CD4-positive, alpha-beta T cell treated with Interleukin-17A for 1 hour (primary cell): ENCODE measurements at places on chromosomes 1 and 21.

GRCh38 chr1:97270508-97271307, 549.1 kb downstream of the PTBP2 start:
- no peak for DNase-seq

DNA sequence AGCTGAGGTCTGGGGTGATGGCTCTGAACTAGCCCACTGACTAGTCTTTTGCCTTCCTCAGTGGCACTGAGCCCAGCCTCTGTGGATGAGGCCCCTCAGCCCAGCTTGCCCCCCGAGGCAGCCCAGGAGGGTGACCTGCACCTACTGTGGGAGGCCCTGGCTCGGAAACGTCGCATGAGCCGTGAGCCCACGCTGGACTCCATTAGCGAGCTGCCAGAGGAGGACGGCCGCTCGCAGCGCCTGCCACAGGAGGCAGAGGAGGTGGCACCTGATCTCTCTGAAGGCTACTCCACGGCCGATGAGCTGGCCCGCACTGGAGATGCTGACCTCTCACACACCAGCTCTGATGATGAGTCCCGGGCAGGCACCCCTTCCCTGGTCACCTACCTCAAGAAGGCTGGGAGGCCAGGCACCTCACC, 87.8 kb downstream of the TRIM11 start:
- no peak for DNase-seq

- no peak for DNase-seq
Observed at GRCh38 chr1:197225611-197226010, 42.4 kb upstream of the CRB1 start.

- DNase-seq: no peak
Observed at GRCh38 chr1:40803447-40803846, 19.9 kb downstream of the KCNQ4 start.

DNA sequence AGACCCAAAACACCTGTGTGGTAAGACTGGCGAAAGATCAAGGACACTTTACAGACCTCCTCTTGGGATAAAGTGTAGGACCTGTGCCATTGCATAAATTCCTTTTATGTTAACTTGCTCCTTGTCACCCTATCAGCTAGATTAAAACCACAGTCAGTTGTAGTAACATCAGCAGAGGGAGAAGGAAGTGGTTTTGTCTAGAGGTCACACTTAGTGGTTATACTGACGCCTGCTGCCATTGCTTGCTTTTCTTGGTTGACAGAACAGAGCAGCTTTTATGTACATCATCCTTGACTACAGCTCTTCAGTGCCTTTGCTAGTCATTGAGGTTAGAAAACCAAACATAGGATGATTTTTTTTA, 101.4 kb downstream of the PBX1 start:
- DNase-seq: peak; percentile 29

DNA sequence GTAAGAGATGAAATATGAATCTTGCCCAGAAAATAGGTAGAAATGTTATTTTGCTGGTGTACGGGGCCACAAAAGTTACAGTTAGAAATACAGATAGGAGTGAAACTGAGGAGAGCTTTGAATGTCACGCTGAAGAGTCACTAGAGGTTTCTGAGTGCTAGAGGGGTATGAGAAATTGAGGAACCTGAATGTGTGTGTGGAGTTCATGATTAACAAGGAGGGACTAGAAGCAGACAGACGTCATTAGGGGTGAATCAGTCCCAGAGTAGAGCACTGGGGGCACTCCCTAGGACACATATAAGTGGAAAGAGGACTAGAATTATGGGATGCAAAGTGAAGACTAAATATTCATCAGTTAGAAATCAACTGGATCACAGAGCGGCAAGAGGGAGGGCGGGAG, 188.9 kb upstream of the MAP1LC3C start:
- no peak for DNase-seq

DNA sequence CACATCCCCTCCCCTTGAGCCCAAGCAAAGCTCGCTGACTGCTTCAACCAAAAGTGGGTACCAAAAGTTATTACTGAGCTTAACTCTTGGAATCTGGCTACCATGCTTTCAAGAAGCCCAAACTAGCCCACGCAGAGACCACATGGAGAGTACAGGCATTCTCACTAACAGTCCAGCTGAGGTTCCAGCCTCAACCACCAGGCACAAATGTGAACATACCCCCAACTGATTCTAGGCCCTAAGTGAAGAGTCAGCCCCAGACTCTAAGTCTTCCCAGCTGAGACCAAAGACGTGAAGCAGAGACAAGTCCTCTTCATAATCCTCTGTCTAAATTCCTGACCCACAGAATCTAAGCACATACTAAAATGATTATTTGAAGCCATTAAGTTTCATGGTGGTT, 36.8 kb downstream of the EVI5 start:
- no peak for DNase-seq

DNA sequence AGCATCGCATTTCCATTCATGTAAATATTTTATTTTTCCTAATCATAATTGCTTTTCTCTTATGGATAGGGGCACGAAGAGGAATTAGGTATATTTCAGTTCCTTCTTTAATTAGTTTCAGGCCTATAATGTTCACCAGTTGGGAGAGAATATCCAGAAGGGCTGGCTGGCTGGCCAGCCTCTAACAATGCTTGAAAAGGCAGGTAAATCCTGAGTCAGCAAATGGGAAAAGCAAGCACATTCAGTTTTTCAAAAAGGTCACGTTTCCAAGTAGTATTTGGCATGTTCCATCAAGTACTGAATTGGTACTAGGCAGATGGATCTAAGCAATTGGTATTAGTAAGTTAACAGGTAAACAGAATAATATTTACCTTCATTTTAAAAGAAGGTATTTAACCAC, 8.0 kb downstream of the RAB29 start:
- no peak for DNase-seq

GRCh38 chr1:211891708-211892107, 61.1 kb upstream of the LPGAT1 start:
- no peak for DNase-seq

DNA sequence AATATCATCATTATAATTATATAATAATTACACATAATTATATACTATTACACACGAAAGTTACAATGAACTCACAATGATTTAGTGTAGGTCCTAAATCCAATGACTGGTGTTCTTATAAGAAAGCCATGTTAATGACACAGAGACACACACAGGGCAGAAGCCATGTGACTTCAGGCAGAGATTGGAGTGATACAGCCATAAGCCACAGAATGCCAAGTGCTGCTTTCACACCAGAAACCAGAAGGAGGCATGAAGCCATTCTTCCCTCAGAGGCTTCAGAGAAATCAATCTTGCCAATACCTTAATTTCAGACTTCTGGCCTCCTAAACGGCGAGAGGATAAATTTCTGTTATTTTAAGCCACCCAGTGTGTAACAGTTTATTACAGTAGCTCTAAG, 147.4 kb upstream of the KRTAP19-8 start:
- peak; percentile 51 for DNase-seq

DNA sequence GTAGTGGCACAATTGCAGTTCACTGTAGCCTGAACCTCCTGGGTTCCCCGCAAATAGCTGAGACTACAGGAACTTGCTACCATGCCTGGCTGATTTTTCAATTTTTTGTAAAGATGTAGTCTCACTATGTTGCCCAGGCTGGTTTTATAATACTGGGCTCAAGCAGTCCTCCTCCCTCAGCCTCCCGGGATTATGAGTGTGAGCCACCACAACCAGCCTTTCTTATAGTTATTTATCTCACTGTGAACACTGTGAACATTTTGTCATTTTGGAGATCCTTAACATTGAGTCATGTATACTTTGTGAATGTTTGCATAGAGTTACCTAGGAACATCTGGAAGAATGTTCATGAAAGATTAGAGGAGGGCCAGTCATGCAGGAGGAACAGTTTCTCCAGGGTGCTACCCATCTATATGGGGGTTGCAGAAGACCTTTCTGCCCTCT, 127.1 kb upstream of the CACYBP start:
- DNase-seq: no peak

GRCh38 chr1:20383631-20384030, 93.0 kb downstream of the VWA5B1 start:
- no peak for DNase-seq

DNA sequence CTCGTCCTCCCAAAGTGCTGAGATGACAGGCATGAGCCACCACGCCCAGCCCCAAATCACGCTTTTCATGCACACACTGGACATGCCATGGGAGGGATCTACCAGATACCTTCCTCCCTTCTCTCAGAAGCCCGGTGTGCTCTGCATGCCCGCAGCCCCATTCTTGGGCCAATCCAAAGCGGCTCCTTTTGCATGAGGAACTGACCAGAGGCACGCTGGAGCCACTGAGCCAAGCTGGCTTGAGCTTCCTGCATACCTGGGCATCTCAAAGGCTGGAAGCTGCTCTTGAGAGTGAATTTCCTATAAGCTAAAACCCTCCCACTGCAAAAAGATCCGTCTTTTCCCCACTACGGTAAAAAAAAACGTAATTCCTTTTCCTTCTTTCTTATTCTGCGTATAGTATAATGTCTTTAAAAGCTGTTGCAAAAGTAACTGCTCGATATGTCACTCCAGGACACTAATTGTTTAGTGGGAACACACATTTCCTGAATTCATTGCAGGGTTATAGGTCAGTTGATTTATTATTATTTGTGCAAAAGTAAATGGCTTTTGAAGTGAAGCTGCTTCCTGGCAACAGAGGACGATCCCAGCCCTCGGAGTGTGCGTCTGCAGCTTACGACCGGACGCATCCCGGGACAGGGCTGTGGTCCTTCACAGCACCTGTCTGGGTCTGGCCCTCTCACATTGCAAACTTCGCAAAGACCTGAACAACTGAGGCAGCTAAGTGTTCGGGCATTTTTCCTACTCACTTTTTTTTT, 61.8 kb upstream of the ETS2 start:
- DNase-seq: no peak

DNA sequence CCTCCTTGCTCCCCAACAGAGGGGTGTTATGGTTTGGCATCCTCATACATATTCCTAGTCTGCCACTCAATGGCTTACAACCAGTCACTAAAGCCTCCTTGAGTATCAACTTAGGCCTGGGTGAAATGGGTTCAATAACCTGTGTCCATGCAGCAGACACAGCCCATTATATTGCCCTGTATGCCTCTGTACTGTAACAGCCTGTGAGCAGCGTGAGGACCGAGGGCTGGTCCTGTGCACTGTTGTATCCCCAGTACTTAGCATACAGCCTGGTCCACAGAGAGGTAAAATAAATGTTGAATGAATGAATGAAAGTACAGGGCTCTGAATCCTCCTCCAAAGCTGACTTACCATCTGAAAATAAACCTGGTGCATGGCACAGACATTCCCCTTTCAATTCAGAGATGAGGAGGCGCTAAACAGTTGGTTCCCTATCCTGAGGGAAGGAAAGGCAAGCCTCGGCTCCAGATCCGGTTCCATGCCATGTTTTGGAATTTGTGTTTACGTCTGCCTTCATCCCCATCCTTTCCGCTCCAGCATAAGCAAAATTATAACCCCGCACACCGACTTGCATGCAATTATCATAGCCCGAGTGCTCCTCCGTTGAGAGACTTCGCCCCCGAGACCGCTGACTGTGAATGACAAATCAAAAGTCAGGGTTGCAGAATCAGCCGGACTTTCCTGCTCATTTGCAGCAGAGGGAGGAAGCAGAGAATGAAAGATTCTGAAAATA, 45.0 kb upstream of the DNAJC6 start:
- DNase-seq: no peak

DNA sequence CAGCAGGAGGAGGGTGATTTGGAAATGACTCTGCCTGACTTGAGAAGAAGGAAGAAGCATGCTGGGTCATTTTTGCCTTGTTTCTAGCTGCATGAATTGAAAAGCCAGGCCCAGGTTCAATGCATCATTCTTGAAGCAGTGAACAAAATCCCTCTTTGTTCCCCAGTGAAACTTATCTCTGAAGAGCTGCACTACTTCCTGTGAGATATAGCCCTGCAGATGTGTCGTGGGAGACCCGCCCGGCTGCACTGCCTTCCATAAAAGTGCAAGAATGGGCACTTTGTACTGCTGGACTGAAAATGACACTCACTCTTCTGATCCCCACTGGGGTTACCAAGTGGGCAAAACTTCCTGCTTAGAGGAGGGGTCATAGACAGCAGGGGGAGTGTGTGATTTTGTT, 249.2 kb upstream of the NFIA start:
- DNase-seq: no peak

DNA sequence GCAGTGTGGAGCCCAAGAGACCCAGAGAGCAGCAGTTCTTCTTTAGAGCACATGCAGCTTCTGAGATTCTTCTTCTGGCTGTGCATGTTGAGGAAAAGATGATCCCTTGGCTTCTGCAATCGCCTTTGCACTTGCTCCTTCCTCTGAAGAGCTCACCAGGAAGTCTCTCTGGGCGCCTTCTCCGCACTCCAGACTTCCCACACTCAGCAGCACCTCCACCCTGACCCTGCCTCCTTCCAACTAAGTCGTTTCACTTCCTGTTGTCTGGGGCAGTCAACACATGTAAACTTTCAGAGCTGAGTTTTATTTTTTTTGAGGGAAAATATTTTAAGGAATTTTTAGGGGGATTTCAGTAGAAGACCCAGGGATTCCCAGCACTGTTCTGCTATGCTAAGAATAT, 73.4 kb upstream of the F3 start:
- DNase-seq: peak; percentile 1

GRCh38 chr1:93499075-93499474, 51.2 kb downstream of the FNBP1L start:
- no peak for DNase-seq

- no peak for DNase-seq
Observed at GRCh38 chr1:50967416-50968157, 2.5 kb upstream of the CDKN2C start.

DNA sequence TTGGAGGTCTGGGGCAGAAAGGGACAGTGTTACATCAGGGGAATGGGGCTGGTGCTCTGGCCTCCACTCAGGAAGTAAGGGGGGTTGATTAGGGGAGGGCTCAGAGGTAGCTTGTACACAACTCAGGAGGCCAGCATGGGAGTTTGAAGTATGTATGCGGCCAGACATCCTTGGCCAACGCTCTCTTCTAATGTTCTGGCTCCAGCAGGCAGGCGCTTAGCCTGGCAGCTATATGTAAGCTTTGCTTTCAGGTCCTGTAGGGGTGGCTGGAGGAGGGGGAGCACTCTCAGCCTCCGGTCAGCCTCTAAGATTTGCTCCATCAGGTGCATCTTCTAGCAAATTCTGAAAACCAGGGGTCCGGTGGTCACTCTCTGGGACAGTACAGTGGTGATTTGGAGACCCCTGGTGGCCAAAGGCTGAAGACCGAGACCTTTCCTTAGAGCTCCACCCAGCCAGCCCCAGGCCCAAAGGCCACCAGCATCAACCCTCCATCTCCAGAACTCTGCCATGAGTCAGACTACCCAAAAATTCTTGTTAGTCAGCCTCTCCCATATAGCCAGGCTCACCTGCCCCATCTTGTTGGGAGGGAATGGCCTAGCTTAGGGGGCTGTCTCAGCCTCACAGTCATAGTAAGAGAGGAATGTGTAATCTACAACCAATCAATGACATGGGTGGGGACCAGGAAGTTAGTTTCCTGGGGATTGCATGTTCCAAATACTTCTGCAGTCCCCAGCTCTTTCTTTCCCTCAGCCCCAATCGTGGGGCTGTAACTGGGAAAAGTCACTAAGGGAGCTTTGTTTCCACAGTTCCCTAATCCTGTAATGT, 9.7 kb upstream of the COL8A2 start:
- DNase-seq: peak; percentile 31

DNA sequence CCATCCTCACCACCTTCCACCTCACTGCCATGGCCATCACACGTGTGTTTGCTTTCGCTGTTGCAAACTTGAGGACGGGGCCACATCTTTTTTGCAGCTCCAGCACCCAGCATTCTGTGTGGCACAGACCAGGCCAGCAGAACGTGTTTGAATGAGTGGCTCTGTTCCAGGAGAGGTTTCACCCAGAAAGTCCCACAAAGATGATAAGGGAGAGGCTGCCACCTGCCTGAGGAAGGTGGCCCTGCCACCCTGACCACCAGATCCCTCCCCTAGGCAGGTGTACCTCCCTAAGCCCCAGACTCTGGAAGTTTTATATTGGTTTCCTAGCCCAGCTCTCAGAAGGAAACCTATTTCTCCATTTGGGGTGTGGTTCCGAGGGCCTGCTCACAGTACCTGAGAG, 252.1 kb downstream of the KAZN start:
- no peak for DNase-seq
